Activated CD4-positive, alpha-beta T cell treated with anti-CD3 and anti-CD28 coated beads, Interleukin-2, amount 50 U/mL, for 24 hours (primary cell): ENCODE measurements at places on chromosomes 7 and 10.

GRCh38 chr10:113895018-113895417 lies 40.6 kb downstream of the NHLRC2 start:
- DNase-seq, result no peak

DNA sequence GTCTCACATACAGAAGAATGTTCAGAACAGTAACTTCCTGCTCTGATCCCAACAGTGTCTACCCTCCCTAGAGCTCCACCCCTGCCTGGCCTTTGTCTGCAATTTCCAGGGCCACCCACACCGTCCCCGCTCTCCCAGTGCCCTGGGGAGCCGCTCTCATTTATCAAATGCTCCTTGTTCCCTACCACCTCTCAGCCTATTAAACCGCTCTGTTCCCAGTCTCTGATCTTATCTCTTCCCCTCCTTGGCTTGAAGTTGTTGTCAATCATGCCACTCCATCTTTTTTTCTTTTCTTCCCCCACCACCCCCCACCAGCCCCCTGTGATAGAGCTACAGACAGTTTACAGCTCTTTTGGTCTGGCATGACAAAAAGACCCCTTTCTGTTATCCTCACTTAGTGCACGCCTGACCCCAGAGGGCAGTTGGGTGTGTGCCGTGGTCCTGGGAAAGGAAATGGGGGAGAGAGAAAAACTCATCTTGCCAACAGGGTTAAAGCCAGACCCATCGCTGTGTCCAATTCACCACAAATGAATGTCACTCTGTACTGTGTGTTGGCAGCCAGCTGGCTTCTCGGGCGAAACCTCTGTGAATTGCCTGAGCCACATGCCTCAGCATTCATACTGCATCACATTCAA lies 28.8 kb upstream of the HECTD2 start:
- no peak for DNase-seq

- DNase-seq, result no peak
Observed at GRCh38 chr10:132984801-132985545, 42.6 kb upstream of the CFAP46 start.

- DNase-seq, result no peak
Observed at GRCh38 chr10:86632009-86632800, 22.1 kb upstream of the OPN4 start.

DNA sequence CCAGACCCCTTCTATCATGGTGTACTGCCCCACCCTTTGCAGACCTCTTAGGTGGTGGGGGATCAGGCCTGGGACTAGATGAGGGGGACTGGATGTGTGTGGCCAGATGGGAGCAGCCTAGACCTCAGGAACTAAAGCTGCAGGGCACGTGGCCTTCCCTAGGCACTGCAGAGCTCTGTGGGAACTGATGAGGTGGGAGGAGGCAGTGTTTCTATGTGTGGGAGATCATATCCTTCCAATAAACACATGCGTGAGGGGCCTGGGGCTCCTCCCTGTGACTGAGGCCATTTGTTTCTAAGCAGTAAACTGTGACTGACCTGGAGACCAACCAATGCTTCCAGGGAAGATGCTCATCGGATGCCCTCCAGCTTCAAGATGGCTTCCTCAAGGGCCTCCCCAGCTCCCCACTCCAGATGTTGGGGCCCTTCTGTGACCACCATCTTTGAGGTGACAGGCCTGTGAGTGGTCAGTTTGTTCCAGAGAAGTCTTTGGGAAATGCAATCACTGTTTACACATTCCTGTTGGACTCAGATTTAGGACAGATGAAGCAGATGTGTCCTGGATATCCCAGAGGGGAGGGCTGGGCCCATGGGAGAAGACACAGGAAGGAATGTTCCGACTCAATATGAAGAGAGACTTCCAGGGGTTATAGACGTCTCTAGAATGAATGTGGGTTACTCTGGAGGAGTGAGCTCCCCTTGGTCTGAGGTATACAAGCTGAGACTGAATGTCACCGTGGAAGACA lies 23.6 kb upstream of the ZCCHC24 start:
- no peak for DNase-seq

DNA sequence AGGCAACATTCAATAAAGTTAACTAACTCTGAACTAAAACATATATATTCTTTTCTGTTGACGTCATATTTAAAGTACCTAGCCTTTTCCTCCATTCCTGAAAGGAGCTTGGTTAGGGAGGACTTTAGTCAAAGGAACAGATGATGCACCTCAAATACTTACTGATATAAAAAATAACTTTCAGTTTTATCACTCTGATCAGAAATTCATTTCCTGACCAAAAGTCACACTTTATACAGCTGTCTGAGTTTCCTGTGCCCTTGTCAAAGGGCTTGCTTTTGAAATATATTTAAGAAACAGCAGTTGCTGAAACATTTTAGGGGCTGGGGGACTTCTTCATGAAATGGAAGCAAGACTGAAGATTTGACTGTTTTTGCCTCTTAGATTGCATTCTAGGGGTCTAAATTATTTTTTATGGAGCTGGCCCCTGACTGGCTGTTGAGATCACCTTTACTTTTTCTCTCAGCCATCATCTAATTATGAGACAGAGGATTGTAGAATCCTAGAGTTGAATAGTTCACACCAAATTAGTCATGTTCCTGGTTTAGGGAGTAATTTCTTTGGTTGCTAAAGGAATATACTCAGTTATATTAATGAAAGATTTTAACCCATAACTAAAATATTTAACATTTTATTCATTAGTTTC lies 46.6 kb downstream of the GLCCI1 start:
- DNase-seq, result no peak

DNA sequence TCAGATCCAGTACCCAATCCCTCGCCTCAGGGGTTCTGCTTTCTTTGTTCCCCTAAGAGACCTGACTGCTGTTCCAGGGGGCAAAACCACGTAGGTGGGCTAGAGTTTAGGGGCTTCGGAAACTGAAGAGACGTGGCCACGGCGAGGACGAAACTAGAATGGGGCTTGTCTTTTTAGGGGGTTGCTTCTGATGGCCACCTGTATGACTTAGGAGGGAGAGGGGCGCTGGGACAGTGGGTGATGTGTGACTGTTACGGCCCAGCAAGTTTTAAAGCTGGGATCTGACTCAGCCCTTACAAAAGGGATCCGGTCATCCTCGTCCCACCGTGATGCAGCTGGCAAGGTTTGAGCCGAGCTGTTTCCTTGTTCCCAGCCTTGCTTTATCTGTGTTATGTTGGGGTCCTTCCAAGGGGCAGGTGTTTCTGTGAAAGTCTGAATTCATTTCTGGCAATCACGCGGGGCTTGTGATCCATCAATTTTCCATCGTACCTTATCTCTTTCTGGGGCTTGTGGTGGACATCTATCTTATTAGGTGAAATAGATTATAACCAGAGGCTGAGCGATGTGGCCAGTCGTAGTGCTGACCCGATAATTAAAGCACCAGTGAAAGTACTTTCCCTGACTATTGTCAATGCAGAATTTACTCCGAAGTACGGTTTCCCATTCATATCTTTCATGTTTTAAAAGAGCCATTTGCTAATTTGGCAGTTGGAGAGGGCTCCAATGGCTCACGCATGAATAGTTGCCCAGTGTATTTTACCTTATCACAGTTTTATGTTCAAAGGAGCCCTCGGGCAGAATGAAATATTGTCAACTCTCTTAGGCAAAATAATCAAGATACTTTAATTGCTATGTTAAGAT lies 830 bp downstream of the MET start:
- no peak for DNase-seq

DNA sequence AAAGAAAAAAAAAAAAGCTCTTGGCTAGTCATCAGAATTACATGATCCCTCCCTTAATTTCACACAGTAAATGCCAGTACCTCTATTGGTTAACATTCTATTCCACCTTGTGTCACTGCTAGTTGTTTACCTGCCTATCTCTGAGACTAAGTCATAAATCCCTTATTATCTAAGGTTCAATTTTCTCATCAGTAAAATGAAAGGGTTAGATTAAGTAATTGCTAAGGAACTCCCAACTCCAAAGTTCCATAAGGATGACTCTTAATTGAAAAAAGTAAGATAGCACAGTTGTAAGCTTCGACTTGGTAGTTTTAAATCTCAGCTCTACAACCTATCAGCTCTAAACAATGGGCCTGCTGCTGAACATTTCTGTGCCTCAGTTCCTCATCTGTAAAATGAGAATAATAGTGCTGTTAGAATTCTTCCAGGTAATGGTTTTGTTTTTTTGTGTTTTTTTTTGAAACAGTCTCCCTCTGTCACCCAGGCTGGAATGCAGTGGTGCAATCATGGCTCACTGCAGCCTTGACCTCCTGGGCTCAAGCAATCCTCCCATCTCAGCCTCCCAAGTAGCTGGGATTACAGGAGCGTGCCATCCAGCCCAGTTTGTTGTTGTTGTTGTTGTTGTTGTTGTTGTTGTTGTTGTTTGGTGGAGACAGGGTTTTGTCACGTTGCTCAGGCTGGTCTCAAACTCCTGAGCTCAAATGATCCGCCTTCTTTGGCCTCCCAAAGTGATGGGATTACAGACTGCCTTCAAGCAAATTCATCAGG lies 35.6 kb downstream of the SRPK2 start:
- no peak for DNase-seq
